Psoas muscle (tissue), 8 donors: ENCODE measurements at places on chromosomes 5 and 9.

DNA sequence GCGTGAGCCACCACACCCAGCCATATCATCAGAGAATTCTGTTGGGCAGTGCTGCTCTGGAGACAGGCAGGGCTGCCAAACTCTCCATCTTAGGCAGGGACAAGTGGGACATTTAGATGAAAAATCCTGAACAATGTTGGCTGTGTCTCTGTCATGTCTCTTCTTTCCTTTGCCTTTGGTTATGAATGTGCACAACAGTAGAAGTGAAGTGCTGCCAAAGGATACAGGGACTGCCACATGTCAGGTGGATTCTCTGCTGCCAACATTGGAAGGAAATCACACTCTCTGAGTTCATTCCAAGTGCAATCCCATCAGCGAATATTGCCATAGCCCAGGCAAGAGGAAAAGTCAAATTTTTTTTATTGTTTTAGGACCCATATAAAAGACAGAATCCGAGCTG, 348.8 kb downstream of the TRPM3 start:
- no peak for DNase-seq

DNA sequence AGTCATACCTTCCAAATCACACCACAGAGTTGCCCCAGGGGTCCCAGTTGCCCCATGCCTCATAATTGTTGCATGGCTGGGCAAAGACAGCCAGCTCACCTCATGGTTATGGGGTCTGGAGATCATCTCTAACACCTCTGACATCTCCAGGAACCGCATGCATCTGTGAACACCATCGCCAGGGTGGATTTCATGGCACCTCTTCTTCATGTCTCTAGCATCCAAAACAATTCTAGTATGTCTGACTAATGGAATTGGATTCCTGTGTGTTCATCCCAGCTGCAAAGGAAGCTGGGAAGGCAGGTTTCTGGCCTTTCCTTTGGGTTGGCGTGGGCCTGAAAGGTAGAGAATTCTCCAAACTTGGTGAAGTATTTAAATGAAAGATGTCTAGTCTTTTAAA, 122.3 kb upstream of the ABCA1 start:
- DNase-seq = no peak

GRCh38 chr5:35436400-35437057, 181.1 kb upstream of the SPEF2 start:
- no peak for DNase-seq

GRCh38 chr5:179840766-179841165, 17.9 kb downstream of the MRNIP start:
- no peak for DNase-seq

GRCh38 chr9:96686638-96687335, 31.7 kb upstream of the PRXL2C start:
- peak; percentile 86 for DNase-seq

GRCh38 chr5:128475693-128476092, 62.4 kb downstream of the FBN2 start:
- no peak for DNase-seq

- no peak for DNase-seq
These were observed 61.7 kb downstream of the OTULIN start for GRCh38 chr5:14726066-14726838.

- peak; percentile 62 for DNase-seq
These were observed 8.6 kb downstream of the TEK start for GRCh38 chr9:27117489-27118135.

DNA sequence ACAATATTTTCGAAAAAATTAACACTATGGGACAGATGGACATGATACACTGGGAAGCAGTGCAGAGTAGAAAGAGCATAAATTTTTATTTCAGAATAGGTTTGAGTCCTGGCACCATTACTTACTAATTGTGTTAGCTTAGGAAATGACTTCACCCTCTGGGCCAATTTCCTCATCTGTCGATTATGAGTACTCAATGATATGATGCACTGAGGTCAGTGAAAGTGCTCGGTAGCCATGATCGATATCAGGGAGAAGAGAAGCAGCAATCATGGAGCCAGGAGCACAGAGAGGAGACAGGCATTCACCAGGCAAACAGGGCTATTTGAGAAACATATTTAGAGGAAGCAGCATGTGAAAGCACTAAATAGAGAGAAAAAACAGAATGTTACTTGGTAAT, 29.4 kb downstream of the NR6A1 start:
- no peak for DNase-seq

DNA sequence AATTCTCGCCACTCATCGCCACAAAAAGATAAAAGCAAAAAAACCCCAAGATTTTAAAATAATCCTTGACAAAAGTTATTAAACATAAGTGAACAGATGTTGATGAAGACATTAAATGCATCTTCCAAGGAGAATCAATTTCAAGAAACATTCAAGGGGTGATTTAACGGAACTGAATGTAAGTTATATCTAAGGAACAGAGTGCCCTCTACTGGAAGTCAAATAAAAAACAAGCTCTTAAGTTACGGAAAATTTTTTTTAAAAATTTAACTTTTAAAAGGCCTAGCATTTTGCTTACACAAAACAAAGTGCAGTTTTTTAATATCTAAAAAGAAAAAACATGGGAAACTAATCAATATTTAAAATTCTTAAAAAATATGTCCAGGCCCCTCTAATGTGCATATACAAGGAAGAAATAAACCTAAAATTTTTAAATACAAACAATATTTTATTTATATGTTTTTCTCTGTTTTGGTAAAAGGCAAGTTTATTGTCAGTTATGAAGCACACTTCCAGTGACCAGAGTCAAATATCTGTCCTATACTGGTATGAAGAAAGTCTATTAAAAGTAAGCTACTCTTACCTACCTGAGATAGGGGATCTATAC, 28.0 kb downstream of the TEX10 start:
- DNase-seq = no peak

DNA sequence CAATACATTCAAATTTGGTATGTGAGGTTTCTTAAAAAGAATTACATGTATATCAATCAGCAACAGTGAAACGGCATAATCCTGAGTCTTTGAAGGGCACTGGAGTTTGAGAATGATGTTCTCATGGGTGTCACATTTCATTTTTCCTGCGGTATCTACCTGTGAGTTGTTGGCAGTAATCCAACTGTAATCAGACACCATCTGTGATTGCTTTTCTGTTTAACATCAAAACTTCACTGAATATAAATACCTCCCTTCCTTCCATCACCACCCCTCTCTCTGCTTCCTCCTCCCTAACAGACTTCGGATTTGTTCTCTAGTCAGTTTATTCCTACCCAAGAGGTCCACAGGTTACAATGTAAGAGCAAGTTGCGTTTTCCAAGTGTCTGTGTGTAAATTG, 275.2 kb upstream of the PCSK5 start:
- no peak for DNase-seq

DNA sequence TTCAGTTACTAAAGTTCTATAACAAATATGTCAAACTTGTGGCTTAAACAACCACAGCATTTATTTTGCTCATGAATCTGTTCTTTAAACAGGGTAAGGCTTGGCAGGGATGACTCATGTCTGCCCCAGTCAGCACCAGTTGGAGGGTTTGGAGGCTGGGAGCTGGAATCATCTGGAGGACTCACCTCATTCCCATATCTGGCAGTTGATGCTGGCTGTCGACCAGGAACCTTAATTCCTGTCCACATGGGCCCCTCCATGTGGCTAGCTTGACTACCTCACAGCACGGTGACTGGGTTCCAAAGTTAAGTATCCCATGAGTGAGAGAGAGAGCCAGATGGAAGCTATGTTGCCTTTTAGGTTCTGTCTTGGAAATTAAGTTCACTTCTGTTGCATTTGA, 13.8 kb upstream of the CCL28 start:
- DNase-seq = no peak

GRCh38 chr5:55338810-55339243, 31.0 kb downstream of the MTREX start:
- no peak for DNase-seq

GRCh38 chr9:94718936-94719335, 7.6 kb upstream of the AOPEP start:
- no peak for DNase-seq

DNA sequence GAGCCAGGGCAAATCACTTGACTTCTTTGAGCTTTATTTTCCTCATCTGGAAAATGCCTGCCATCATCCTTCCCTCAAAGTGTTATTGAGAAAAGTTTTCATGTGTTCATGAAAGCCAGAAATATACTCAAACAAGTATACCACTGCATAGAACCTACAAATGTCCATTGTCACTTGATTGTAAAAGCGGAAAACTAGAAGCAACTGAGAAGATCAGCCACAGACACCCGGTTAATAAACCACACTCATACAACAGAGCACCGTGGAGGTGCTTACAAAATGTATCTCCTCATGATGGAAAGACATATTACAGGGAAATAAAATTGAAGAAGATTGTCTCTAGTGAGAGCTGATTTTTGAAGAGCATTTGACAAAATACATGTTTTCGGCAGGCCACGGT, 117.2 kb upstream of the MSX2 start:
- DNase-seq = no peak

DNA sequence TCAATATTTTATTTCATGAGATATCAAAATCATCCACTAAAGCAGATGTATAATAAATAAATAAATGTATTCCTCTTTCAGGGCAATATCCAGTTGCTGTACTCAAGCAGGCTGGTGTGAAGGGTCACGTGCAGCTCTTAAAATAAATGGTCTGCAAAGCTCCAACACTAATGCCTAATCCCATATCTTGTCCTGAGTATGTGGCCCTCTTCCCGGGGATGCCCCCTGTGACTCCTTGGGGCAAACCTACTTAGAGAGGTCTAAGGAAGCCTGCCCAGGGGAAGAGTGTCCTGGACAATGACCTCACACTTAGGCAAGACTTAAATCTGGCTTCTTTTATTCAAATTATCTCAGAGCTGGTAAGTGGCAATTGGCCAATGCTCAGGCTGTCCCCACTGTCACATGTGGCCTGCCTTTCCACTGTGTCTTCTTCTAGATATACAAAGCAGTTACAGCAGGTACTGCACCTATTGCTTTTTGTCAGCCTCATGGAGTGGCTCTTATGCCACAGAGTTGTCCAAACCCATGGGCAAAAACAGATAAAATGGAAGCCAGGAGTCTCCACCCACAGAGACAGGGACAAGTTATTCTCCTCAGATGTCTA, 55.3 kb downstream of the SEMA5A start:
- no peak for DNase-seq

DNA sequence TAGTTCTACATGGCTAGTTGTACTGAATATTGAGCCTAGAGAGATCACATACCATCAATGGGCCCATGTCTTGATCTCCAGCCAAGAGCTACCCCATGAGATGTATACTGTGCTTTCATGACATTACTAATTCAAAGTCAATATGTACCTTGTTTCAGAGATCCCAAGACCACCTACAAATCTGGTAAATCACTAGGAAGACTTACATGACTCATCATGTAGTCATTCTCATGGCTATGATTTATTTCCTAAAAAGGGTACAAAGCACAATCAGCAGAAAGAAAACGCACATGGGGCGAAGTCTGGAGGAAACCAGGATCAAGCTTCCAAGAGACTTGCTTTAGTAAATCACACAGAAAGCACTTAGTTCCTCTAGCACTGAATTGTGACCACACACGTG, 103.0 kb downstream of the PCSK5 start:
- no peak for DNase-seq

DNA sequence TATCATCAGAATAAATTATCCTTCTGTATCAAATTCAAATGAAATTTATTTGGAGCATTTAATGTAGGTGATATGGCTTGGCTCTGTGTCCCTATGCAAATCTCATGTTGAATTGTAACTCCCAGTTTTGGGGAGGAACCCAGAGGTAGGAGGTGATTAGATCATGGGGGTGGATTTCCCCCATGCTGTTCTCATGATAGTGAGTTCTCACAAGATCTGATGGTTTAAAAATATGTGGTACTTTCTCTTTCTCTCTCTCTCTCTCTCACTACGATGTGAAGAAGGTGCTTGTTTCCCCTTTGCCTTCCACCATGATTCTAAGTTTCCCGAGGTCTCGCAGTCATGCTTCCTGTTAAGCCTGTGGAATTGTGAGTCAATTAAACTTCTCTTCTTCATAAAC, 678.4 kb upstream of the RGMB start:
- DNase-seq = no peak

DNA sequence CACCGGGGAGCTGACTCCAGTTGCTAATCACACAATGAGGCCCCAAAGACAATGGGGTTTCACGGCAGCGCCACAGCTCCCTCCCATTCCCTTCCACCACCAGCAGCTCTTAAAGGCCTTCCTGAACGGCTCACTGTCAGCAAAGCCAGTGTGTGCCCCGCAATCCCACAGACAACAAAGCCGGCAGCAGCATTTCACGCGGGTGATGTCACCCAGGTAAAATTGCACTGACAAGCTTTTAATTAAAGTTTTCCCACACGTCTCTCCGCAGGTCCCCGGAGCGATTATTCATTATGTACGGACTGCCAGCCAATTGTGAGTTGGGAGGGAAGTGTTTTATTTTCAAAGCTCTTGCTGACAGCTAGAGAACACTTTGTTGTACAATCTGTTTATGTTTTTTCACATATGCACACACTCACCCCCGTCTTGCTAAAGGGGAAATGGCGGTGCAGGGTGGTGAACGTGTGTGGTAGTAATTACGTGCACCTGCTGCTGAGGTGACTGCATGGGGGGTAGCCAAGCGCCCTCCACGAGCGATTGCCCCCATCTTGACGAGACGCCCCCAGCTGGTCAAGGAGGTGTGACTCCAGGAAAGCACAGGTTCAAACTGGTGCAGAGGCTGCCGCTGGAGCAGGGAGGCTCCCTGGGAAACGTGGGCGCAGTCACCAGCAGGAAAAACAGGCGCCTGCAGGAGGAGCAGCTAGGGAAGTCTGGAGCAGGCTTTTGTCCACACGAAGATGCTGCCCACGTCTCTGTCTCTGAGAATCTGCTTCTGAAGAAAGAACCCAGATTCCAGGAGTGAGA, 65.0 kb downstream of the IRX2 start:
- DNase-seq = no peak

DNA sequence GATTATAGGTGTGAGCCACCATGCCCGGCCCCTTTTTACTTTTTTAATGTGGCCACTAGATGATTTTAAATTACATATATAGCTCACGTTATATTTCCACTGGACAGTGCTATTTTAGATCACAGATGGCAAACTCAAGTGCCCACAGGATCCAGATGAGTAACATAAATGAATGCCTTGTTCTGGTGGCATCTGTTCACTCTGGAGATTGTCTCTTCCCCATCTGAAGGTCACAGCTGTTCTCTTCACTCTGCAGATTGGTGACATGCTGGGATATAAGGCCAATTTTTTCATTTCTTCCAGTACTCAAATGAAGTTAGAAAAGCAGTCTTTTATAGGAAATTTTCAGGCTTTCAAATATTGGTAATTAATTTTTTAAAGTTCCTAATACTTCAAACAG, 160.1 kb downstream of the DOCK8 start:
- no peak for DNase-seq

GRCh38 chr9:126956917-126957686, 42.5 kb downstream of the RALGPS1 start:
- DNase-seq = no peak

DNA sequence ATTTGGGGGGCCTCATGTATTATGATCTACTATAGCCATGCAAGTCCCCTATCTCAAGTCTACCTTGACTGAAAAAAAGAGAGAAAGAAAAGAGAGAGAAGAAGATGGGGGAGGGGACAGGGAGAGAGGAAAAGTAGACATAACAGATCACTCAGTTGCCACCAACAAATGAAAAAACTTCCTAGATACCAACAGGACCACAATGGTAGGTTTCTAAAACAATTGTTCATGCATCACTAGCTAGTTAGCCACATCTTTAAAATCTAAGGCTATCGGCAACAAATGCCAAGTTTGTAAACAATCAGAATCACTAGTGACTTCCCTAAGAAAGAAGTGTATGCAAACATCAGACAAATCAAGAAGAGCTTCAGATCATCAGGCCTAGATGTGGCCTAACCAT, 328.2 kb downstream of the BNC2 start:
- no peak for DNase-seq
